ENCODE measurements at places on chromosomes 4 and X.

DNA sequence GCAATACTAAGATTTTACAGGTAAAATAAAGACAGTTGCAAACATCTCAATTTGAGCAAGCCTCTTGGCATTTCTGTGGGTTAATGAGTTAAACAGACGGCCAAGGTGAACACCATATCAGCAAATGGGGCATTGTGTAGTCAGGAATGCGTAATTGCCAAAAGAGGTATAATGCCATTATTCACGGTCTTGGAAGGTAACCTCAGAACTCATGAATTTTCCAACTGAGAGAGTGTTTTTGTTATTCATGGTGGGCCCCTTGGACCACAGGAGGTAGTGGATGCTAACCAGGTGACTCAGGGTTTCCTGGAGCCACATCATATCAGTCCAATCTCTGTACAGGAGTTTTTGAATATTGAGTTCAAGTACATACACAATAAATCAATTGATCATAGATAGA lies 368.0 kb upstream of the TECRL start:
- no peak for DNase-seq

DNA sequence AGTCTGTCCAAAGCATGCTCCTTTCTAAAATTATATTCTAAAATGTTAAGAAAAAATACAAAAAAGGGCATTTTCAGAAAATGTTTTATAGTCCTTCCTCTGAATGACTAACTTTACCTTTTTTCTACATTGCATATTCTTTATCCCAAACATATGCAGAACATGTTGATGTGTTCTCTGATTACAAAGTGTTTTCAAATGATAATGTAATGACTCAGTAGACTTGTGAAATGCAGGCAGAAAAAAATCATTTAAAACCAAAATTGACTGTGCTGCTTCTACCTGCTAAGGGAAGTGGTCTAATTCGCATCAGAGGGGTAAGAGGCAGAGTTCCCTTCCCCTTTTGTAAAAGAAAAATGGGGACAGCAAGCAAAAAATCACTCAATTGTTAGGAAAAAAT lies 22.7 kb upstream of the YTHDC1 start:
- DNase-seq = no peak

DNA sequence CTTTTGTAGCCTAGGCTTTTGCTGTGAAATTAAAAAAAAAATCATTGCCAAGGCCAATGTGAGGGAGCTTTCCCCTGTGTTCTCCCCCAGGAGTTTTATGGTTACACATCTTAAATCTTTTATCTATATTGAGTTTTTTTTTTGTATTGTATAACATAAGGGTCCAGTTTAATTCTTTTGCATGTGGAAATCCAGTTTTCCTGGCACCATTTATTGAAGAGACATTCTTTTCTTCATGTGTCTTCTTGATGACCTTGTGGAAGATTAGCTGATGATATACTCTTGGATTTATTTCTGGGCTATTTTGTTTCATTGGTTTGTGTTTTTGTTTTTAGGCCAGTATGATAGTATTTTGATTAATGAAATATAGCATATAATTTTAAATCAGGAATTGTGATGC lies 225.0 kb downstream of the ADAM29 start:
- DNase-seq = no peak

- DNase-seq = no peak
Observed at GRCh38 chr4:76691807-76692582, 205.9 kb downstream of the SOWAHB start.

All from T-helper 22 cell (primary cell).